AG08395 (cell line): ENCODE measurements at places on chromosomes 4 and X.

DNA sequence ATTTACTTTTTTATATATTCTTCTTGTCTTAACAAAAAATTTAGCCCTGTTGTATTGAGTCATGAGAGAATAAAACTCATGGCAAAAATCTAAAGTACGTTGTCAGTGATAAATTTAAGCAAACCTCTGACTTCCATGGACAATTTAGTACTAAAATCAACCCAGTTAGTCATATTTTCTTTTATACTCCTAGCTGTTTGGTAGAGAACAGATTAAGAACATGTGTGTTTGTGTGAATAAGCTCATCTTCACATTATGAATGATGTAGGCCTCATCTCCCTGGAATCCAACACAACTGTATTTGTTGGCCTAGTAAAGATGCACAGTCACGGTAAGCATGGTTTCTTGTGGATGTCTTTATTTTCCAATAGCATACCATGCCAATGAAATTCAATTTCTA is 40.8 kb upstream of the FAM47B start:
- DNase-seq, result peak; percentile 20

DNA sequence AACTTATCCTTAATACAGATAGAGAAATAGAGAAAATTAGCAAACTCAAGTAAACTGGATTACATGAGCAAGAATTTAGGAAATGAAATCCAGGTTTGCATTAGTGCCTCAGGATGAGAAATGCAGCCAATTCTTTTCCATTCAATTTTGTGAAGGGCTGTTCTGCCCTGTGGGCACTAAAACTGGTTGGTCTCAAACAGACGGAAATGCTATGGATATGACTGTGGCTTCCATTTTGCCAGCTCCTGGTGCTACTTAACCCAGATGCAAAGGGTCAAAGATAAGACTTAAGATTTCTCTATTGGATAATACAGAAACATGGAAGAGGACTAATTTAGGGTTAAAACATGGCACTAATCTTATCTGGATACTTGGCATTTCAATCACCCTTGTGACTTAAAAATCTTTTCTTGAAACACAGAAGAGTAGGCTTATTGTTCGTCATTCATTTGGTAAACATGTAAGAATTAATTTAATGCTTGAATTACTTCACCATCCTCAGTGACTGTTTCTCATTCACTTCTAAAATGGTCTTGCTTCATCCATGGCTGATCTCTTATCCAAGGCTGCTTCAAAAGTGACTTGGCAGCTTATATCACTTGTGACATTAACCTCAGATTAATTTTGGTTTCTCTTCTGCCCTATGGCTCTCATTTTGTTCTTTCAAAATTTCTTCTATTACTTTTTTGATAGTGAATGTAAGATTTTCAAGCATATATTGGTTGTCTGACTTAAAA is 1008.7 kb downstream of the GLUD2 start:
- no peak for DNase-seq

GRCh38 chr4:185017964-185018772 is at the start of gene HELT:
Gene HELT (plus strand): TSS chr4:185018490. CDS start chr4:185018929, 439 bp downstream.
- no peak for DNase-seq

- peak; percentile 77 for DNase-seq
Measured at GRCh38 chrX:150730719-150731118, 37.5 kb downstream of the MTMR1 start.

DNA sequence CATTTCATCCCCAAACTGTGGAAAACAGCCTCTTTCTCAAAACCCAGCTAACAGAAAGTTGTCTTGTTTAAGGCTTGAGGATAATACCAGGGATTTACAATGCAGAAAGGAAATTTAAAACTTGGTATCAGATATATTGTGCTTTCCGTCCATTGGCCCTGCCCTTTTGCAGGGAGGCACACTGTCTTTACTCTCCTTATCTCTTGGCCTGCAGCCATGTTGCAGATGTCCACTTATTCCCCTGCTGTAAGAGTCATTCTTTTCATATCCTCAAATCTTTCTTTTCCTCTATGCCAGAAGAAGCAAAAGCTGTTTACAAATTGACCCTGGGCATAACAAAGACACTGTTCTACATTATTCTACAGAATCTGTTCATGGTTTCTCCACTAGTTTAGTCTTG is 75.6 kb upstream of the DYNLT3 start:
- DNase-seq, result no peak

DNA sequence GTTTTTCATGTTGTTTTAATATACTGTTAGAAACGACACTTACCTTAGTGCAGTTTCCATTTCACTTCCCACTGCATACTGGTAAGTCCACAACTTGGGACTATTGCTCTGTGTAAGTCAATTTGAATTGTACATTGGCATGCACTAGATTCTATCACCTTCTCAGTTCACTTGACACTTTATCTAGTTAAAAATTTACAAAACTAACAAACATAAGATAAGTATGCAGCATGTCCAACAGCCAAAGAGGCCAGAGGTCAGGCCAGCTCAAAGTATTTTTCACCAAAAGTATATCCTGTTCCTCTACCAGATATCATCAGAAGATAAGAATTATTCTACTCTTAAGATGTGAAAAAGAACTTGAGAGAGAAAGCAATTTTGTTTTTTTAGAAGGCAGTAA is 75.9 kb downstream of the QRFPR start:
- no peak for DNase-seq

DNA sequence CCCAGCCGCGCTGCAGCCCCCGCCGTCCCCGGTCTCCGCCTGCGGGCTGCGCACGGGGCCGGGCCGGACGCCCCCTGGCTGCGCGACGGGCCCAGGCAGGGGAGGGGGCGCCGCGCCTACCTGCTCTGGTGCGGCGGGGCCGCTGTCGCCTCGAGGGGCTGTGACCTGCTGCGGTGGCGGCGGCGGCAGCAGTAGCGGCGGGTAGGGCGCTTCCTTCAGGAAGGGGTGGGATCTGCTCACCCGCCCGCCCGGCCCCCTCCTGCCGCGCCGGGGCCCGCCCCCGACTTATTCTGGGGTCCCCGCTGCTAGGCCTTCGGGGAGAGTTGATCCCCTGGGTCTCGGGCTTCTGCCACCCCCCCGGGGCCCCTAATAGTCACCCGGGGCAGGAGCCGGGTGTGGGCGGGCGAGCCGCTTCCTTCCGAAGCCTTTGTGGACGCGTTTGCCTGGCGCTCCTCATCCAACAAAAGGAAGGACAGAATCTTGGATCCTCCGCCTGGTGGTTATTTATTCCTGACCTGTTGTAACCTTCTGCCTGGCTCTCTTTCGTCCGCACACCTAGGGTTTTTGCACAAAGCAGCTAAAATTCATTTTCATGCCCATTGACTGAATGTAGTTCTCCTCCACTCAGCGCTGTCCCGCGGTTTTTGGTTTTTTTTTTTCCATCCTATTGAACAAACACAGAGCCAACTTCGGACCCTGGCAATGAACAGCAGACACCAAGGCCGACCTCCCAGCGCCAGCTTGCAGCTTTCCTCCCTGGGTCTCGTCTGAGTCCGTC is at the start of gene TMEM150C:
TMEM150C (minus strand) TSS at position 203 of the 778 bp plus-strand sequence. CDS start 57,331 bp downstream, outside the sequence.
- peak; percentile 35 for DNase-seq

DNA sequence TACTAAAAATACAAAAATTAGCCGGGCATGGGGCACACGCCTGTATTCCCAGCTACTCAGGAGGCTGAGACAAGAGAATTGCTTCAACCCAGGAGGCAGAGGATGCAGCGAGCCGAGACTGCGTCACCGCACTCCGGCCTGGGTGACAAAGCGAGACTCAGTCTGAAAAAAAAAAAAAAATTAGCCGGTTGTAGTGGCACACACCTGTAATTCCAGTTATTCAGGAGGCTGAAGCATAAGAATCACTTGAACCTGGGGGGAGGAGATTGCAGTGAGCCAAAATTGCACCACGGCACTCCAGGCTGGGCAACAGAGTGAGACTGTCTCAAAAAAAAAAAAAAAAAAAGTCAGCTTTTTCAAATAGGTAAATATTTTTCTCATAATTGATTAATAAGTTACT is 71.9 kb downstream of the WDFY3 start:
- DNase-seq, result no peak

DNA sequence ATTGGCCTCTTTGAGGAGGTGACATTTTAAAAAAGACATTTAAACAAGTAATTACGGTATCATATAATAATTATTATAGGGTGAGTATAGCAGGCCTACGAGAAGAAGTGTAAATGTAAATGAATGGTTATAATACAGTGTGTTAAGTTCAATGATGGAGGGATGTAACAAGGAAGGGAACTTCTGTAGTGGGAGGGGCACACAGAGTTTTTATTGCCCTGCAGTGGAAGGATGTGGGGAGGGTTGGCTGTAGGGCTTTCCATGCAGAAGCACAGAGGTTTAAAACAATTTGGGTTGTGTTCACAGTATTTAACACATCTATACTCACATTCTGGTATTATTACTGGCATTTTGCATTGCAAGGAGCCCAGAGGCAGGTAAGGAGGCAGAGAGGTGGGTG is 41.1 kb downstream of the AFF1 start:
- DNase-seq, result no peak

GRCh38 chr4:6524436-6524835 is 50.6 kb upstream of the MAN2B2 start:
- DNase-seq, result no peak

DNA sequence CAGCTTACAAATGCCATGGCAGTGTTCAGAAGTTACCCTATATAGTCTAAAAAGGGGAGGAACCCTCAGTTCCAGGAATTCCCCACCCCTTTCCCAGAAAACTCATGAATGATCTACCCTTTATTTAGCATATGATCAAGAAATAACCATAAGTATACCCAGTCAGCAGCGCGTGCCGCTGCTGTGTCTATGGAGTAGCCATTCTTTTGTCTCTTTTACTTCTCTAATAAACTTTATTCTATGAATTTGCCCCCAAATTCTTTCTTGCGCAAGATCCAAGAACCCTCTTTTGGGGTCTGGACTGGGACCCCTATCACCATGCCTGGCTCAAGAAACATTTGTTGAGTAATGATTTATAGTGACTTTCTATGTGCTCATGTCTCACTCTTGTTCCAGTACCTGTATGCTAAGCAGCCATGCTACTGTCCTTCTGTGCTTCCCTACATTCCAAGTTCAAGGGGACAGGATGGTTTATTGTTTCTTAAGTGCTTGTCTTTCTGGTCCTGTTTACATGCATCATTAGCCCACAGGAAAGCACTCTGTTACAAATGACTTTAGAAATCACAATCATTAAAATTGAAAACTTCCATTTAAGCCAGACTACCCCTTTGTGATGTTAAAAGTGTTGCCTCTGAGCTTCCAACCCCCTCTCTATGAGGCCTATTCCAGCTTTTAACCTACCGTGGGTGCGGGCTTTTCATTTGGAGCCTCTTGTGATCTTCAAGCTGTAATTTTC is 63.4 kb upstream of the S100G start:
- no peak for DNase-seq

DNA sequence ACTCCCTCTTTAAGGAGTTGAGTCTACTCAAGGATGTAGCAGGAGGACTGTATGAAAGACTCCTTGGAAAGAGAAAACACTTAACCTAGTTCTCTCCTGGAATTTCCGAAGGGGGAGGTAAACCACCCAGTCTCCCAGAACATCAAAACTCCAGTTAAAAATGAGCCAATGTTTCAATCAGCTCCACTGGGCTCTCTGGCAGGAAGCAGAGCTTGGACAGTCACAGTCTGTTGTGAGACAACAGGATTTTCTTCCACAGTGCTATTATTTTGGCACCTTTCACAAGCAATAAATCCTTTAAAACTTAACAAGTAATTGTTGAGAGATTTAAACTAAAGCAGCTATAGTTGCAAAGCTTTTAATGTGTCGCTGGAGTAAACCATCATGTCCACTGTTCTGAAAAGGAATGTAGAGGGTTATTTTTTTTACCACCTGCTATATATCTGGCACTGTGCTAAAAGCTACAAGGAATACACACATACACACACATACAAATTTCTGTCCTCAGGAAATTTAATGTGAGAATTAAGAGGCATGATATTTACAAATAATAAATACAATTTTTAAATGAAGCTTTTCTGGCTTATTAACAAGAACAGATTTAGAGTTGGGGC is 229.2 kb upstream of the INTU start:
- DNase-seq, result no peak

GRCh38 chrX:2665387-2666304 is 25.4 kb upstream of the CD99 start:
- no peak for DNase-seq

DNA sequence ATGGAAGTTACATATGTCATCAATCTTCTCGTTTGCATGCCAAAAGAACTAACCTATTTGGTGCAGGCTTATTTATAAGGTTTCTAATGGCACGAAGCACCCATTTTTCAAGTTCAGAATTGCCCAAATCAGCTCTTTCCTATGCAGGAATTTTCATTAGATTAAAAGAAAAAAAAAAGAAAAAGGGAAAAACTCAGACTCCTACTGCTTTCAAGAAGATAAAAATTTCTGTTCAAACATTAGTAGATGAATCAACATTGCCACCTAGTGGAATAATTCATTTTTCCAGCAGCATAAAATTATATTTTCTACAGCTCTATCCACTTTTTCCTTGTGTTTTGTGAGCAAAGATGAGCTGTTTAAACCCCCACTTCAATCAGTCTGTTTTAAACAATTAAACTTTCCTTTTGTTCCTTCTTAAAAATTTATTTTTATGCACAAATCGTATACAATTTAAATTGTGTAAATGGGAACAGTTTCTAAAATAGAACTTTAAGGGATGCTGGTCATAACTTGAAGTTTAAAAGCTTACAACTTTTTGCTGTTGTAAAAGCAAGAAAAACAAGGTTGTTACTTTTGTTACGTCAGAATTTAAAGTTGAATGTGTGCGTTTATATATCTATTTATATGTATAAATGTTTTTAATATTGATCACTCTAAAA is 309.9 kb downstream of the ARAP2 start:
- DNase-seq, result no peak

- no peak for DNase-seq
Measured at GRCh38 chr4:16508968-16509367, 282.7 kb upstream of the TAPT1 start.

- no peak for DNase-seq
Measured at GRCh38 chrX:65598559-65599147, 64.1 kb upstream of the LAS1L start.

DNA sequence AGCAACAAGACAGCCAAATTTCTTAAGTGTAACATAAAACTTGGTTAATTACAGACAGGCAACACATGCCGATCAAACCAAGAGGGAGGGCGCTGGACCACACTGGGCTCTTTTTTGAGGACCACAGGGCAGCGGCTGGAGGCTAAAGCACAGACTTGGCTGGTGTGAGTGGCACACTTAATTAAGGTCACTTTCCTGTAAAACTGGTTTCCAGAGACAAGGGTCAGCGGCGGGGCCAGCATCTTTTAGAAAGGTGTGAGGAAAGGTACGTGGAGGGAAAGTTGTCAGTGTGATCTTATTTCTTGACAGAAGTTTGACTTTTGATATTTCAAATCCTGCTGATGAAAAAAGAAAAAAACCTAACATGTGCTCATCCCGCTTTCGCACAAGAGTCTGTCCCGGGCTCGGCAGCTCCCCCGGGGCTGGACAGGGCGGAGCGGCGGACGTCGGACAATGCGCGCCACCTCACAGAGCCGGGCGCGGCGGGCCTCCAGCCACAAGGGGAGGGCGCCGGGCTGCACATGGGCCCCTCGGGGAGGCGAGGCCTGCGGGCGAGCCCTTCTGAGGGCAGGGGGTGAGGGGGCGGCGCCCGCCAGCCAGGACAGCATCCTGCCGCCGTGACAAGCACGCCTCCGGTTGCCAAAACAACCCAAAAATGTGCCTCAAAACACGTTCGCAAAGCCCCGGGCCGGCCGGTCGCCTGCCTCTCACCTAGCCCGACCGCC is 660 bp upstream of the HSPA4L start:
- DNase-seq, result peak; percentile 42
